ENCODE measurements at places on chromosomes 11 and 22.
A peak's percentile ranks its signal among the peaks of the same experiment; 100 is the strongest.

- DNase-seq = no peak
Observed at GRCh38 chr22:25382762-25383161, 163.3 kb downstream of the CRYBB2 start.

DNA sequence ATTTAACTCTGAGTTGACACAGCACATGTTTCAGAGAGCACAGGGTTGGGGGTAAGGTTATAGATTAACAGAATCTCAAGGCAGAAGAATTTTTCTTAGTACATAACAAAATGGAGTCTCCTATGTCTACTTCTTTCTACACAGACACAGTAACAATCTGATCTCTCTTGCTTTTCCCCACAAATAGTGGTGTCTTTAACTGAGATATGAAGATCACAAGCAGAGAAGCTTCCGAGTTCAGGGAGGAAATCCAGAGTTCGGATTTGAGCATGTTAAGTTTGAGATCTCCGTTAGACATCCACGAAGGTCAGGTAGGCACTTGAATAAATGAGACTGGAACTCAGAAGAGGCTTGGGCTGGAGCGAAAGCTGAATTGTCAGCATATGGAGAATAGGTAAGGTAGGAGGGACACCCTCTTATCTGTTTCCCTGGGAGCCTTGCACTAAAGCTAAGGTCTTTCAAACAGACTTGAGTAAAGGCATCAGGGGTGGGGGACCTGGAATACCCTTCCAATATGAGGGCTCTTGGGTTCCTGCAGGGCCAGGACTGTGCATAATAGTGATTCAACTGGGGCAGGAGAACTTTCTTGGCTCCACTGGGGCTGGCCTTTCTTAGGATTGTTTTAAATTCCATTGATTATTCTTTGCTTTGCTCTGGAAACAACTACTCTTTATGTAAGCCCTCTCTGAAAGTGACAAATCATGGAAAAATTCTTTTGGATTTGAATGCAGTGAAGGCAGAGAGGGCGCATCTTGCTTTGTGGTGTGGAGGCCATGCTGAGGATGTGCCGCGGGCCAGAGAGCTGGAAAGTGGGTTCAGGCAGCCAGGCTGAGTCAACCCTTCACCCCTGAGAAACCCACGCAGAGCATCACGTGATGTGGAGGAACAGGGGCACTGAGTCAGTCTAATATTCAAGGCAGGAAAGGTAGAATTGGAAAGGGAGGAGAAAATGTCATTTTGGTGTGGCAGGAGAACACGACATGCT lies 62.7 kb upstream of the AMPD3 start:
- no peak for DNase-seq

GRCh38 chr22:49106096-49106841 lies 721.4 kb downstream of the BRD1 start:
- DNase-seq = no peak

GRCh38 chr11:119323532-119324033 lies 6.7 kb upstream of the MCAM start:
- DNase-seq = peak; percentile 24

GRCh38 chr22:27863556-27863955 lies 55.5 kb downstream of the PITPNB start:
- no peak for DNase-seq

DNA sequence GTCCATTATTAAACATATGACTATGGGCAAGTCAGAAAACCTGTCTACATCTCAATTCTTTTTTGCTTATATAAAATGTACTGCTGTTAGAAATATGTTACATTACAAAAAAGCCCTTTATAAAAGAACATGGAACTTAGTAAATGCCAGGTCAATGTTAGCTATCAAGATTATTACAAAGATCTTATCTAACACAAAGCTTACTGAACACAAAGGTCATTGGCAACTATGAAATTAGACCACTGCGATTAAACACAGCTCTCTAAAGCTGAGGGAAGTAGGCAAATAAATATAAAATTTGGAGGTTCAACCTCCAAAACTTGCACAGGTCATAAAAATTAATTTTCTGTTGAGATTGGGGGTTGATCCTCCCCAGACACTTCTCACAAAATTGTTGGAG lies 692.8 kb upstream of the CCDC90B start:
- no peak for DNase-seq

DNA sequence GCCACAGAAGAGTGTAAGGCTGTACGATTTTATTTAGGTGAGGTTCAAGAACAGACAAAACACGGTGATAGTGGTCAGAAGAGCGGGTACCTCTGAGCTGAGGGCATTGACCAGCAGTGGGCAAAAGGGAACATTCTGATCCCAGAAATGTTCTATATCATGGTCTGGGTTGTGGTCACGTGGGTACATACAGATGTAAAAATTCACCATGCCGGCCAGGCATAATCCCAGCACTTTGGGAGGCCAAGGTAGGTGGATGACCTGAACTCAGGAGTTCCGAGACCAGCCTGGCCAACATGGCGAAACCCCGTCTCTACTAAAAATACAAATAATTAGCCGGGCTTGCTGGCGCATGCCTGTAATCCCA lies 31.1 kb upstream of the GCAT start:
- DNase-seq = no peak

- no peak for DNase-seq
Observed at GRCh38 chr11:26964339-26964738, 29.6 kb upstream of the FIBIN start.

GRCh38 chr11:103078710-103079109 lies 13.2 kb downstream of the DCUN1D5 start:
- no peak for DNase-seq

DNA sequence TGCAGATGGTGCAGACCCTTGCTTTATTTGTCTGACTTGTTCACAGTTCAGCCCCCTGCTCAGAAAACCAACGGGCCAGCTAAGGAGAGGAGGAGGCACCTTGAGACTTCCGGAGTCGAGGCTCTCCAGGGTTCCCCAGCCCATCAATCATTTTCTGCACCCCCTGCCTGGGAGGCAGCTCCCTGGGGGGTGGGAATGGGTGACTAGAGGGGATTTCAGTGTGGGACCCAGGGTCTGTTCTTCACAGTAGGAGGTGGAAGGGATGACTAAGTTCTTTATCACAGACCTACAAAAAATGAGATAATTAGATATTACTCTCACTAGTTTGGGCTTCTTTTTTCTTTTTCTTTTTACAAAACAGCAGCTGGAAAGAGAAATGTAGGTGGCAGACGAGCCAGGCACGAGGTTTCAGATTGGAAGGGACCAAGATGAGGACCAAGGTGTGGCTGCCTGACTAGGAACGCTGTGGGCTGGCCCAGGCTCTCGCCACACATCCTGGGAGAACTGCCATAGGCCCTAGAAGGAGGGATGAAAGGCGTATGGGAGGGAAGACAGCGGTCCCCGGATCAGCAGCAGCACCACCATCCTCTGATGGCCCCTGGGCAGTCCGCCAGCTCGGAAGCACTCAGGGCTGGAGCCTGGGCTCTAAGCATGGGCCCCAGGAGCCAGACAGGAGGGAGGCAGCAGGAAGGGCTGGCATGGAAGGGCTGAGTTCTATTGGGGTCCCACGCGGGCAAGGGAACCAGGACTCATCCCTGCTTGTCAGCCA lies 14.2 kb downstream of the TXN2 start:
- DNase-seq = no peak

DNA sequence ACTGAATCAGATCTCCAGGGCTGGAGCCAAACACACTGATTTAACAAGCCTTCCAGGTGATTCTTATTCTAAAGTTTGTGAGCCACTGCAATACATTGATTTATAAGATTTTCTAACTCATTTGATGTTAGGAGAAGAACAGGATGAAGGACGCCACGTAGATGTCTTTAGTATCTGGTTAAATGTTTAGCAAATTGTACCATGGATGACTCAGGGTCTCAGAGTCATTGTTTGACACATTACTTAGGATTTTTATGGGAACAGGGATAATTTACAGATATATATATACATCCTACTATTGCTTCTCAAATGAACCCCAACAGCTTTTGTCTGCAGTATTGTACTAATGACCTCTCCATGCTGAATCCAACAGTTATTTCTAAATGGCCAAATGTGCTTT lies 143.1 kb upstream of the DDI1 start:
- DNase-seq = no peak

GRCh38 chr11:66386171-66387069 lies 14.9 kb upstream of the SLC29A2 start:
- DNase-seq = peak; percentile 18

- no peak for DNase-seq
Observed at GRCh38 chr11:81470446-81470845, 1263.2 kb downstream of the FAM181B start.

DNA sequence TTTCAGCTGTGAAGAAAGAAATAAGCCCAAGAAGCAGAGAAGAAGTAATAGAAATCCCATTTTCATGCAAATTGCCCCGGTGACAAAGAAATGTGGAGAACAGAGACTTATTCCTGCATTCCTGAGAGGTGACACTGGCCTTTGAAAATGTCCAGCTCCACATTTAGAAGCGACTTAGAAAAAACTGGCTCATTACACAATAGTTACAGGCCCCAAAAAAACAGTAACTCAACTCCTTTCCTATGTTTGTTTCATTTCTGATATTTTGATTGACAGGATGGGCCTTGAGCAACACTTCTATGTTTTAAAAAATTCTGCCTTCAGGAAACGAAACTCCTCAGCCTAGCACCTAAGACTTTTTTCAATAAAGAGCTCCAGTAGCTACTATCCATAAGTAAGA lies 726.9 kb upstream of the TENM4 start:
- no peak for DNase-seq

- no peak for DNase-seq
Observed at GRCh38 chr11:121929581-121929980, 186.4 kb downstream of the BLID start.

DNA sequence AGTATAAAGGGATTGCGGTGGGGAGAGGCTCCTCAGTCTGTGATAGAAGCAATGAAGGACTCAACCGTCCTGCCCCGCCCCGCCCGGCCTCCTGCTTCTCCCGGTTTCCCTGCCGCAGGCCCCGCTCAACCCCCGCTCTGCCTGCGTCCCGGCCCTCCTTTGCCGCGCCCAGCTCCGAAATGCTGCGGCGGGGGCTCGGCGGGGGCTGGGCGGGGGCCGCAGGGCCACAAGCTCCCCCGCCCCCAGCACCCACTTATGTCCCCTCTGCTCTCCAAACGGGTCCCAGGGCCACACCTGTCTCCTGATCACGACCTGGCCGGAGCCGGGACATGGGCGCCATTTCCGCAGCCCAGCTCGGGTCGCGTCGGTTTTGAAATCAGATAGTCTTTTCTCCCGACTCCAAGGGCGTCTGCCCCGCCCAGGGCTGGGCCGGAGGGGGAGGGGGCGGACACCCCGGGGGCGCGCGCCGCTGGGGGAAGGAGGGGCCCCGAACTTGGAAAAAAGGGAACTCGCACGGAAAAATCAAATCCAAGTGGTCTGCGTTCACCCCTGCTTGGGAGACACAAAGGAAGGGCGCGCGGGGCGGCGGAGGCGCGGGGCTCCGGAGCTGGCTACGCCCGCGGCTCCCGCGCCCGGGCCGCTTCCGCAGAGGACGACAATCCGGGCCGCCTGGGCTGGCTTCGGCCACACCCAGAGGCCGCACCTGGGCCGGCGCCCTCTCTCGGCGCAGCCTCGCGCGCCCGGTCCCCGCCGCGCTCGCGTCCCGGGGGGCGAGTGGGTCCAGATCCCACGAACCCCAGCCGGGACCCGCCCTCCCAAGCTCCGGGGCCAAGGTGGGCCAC lies 70.6 kb upstream of the EP300 start:
- no peak for DNase-seq

DNA sequence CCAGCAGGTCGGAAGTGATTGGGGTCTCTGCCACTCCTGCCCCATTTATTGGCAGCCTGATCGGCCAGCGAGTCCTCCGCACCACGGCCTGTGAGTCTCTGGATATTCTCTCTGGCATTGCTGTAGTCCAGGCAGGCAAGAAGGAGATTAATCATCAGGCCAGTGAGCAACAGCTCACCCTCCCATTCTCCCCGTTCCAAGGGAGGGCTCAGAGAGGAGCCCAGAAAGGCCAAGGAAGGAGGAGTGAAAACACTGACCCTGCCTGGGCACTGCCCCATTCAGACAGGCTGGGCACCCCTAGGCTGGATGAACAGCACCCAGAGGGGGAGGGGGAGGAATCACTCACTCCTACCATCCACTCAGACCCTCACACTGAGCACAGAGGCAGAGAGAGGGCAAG lies 3.1 kb downstream of the SAA2 start:
- DNase-seq = no peak

GRCh38 chr11:122678406-122678805 lies 22.9 kb downstream of the UBASH3B start:
- DNase-seq = no peak

DNA sequence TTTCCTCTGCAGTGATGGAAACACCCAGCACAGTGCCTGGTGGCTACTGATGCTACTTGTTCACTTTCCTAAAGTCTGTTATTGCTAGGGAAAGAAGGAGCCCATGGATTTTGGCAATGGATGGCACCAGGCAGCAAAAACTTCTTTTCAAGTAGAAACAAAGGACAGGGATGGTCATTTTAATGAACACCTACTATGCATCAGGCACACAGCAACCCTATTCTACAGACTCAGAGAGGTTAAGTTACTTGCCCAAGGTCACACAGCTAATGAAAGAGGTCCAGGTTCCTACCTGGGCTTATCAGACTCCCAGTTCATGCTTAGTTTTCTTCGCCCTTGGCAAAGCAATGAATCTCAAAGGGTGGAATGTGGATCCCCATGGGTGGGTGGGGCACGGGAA lies 36.9 kb upstream of the CD82 start:
- DNase-seq = no peak

- DNase-seq = no peak
Observed at GRCh38 chr11:120167659-120168058, 29.7 kb upstream of the TRIM29 start.

DNA sequence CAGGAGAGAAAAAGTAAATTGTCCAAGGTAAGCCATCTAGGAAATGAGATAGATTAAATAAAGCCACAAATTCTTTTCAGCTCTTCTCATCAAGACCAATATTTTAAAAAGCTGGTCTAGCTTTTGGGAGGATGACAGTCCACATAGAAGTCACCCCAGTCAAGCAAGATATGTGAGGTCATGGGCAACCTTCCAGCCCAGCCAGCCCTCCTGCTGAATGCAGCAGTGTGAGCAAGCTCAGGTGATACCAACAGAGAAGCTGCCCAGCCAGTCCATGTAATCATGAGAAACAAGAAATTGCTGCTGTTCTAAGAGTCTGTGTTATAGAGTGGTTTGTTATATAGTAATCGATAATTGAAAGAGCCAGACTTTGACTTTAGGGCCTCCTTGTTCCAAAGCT lies 28.7 kb downstream of the KCNE3 start:
- DNase-seq = no peak

DNA sequence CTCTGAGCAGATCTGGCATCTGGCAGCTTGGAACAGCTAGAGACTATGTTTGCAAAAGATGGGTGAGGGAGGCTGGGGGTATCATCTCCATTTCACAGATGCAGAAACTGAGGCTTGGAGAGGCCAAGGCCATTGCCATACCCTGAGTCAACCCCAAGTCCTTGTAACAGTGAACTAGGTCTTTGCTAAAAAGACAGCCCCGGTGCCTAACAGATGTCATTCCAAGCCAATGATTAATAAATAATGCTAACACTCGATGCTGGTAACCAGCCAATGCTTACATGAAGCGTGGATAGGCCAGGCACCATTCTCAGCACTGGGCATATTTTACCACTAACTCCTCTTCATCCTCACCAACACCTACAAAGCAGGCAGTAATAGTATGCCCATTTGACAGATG lies 164.0 kb downstream of the MN1 start:
- no peak for DNase-seq

- no peak for DNase-seq
Observed at GRCh38 chr22:36097880-36098279, 62.7 kb downstream of the APOL3 start.

All from NCI-H2081 treated with DMSO at 0.1 percent for 48 hours (cell line).